Activated T-cell treated with anti-CD3 and anti-CD28 coated beads for 48 hours (primary cell): ENCODE measurements at places on chromosomes 4 and X.

DNA sequence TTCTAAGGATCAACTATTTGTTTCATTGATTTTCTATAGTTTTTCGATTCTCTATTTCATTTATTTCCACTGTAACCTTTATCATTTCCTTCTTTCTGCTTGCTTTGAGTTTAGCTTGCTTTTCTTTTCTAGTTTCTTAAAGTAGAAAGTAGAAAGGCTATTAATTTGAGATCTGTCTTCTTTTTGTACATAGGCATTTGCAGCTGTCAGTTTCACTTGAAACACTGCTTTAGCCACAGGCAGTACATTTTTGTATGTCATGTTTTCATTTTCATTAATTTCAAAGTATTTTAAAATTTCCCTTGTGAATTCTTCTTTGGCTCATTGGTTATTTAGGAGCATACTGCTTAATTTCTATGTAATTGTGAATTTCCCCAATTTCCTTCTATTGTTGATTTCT lies 152.2 kb downstream of the SH3KBP1 start:
- DNase-seq = no peak

DNA sequence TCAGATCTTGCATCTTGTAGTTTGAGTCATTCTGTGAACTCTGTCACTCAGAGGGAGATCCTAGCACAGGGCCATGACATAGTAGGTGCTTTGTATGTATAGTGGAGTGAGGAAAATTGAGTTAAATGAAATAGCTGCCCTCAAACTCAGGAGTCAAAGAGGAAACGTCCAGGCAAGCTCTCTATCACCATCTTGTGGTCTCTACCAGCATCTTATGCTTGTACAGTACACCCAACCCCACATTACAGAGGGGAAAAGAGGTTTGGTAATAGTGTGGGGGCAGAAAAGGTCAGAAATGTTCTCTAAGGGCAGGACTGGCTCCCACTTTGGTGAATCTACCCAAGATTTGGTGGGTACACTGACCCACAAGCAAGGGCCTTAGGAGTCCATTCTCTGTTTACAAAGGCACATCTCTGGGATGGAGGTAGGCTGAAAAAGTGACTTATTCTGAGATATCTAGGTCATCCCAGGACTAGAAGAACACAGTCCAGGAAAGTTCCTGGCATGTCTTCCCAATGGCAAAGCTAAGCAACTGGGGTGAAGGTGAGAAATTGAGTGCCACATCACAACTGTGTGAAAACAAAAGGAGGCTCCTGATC lies 131.8 kb downstream of the OR13H1 start:
- no peak for DNase-seq

DNA sequence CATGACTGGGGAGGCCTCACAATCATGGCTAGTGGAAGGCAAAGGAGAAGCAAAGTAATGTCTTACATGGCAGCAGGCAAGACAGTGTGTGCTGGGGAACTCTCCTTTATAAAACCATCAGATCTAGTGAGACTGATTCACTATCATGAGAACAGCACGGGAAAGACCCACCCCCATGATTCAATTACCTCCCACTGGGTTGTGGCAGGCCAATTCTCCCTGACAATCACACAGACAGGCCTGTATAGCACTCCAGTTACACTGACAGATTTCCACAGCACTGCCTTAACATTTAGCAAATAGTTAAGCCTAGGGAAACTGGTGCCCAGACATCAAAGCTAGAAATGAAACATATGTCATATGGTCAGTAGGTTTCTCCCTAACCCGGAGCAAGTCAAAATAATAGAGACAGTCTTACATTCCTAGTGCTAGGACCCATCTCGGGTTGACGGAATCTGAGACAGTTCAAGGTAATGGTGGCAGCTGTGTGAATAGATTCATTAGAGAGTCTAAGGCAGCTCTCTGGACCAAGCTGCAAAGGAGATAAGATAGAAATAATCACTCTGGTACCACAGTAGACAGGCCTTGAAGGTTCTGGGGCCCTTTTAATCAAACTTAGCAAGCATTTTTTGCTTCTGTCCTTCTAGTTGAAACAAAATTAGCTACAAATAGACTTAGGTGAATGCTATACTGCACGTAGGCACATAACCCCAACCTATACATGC lies 9.4 kb upstream of the HERC5 start:
- no peak for DNase-seq

DNA sequence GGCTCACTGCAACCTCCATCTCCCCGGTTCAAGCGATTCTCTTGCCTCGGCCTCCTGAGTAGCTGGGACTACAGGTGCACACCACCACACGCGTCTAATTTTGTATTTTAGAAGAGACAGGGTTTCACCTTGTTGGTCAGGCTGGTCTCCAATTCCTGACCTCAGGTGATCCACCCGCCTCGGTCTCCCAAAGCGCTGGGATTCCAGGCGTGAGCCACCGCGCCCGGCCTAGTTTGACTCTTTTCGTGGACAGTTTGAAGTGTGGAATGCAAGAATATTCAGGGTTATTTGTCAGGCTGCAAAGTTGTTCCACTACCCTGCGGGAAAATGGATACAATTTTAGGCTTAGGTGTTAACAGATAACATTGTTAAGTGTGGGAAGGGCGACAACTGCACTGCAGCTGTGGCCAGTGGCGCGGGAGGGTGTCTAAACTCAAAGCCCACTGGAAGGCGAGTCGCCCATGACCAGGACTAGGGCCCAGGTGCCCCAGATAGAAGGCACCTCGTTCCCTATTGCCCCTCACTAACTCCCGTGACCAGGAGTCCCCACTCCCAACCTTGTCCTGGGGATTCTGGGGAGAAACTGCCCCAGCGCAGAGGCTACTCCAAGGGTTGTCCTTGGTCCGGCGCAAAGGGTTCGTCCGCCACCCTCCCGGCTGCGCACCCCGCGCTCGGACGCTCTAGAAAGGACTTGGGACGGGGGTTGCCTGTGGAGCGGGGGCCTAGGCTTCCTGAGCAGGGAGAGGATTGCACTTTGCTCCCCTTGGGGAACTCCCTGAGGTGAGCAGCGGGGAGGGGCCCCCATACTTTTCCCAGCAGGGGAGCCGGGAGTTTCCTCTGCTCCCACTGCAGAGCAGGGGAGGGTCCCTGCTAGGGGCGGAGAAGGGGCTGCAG lies 1.1 kb upstream of the CD99 start:
- DNase-seq = no peak

GRCh38 chr4:150074064-150074463 lies 4.2 kb upstream of the DCLK2 start:
- no peak for DNase-seq

- no peak for DNase-seq
These were observed 41.6 kb downstream of the USP46 start for GRCh38 chr4:52617336-52618020.

DNA sequence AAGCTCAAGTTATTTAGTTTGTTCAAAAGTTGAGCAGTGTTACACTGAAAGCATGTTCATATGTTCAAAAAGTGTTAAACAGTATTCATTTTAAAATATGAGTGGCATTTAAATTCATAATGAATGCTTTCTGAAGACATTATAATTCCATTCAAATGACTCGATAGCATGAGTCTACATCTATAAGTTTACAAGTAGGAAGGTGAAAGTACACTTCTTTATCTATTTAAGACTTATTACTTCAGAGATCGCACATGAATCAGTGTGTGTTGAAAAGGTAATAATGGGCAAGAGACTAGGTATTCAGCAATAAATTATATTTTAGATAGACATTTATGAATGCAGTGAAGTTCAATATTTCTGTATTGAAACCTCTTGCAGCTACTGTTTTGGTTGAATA lies 456.1 kb downstream of the GRXCR1 start:
- DNase-seq = no peak

DNA sequence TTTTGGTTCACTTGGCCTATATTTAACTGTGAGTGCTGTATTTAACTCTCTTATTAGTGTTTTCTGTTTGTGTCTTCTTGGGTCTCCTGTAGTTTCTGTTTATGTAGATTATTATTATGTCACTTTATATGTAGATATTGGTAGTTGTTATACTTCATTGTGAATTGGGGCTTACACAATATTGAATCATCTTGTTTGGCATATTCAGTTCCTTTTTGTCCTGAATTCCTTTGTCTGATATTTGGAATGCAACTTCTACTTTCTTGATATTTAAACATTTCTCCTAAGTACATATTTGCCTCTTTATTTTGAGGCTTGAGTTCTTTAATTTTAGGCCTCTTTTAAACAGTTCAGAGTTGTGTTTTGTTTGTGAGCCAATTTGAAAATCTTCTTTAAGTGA lies 544.8 kb upstream of the ADGRL3 start:
- DNase-seq = no peak

DNA sequence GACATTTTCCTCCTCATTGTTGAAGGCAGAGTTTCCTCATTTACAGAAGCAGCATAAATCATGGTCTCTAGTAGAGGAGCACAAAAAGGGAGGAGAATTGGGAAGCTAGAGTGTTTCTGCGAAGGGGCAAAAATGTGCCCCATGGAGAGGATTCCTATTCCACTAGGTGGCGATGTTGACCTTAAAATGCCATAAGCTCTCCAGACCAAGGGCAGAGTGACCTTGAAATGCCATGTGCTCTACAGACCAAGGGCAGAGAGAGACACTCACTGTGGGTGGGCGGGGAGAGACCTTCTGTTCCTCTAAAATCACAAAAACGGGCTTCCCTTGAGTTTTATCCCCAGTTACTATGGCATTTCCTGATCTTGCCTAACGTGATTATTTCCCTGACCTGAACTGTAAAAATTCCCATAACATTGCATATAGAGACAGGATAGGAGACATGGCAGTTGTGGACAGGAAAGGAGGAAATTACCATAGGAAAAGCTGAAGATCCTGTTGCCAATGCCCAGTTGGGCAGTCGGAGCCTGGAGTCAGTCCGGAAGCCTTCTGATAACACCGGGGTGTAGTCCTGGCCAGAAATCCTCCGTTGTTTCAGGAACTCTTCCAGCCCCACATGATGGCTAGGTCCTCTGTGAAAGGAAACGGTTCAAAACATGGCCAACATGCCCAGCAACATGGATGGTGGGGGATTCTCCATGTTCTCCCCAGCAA lies 567.7 kb downstream of the MAGEB5 start:
- DNase-seq = no peak

DNA sequence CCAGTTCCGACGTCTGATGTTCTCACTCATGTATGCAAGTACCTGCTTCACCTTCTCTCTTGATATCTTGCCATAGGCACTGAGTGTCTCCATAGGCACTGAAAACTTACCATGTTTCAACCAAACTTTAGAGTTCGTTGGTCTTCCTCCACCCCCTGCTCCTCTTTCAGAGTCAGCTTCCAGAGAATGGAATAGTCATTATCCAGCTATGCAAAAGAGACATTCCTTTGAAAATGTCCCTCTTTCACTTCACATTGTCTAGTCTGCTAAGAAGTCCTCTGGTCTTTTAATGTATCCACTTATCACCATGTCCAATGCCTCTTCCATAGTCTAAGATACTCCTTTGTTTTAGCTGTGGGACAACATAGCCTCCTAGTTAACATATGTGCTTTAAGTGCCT lies 566.0 kb upstream of the TENM3 start:
- DNase-seq = no peak

DNA sequence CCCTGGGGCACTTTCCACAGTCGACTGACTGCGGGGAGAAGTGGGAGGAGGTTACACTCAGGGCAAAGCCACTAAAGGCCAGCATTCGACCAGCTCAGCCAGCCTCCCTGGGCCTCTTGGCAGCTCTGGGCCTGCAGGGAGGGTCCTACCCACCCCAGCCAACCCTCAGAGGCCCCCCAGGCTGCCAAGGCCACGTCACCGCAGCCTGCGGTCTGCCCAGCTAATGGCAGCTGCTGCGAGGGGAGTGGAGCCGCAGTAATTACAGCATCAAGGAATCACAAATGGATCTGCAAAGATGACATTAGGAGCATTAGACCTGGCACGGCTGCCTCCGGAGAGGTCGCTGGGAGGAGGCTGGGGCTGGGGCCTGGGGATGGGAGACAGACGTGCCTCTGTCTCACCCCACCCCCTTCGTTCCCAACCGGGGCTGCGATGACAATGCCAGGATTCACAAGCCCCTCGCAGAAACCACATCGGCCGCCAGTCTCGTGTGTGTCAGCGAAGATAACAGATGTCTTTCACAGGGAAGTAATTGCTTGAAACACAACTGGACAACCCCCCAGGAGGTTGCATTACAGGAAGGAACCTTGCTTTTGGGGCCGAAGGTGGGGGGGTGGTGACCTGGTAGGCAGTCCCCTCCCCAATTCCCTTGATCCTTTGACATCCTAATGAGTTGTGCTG lies 367.6 kb downstream of the BCOR start:
- DNase-seq = no peak

DNA sequence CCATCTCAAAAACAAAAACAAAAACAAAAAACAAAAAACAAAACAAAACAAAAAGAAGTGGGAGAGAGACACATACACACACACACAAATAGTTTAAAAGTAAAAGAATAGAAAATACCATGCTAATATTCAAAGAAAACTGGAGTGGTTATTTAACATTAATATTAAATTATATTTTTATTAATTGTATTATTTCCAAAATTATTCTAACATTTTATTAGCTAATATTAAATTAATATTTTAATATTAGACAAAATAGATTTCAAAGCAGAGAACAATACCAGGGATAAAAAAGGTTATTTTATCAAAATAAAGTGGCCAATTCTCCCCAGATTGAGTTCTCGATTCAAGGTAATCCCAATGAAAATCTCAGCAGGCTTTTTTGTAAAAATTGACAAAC lies 90.9 kb downstream of the NAT8L start:
- no peak for DNase-seq

- DNase-seq = no peak
These were observed 109.5 kb upstream of the MYOZ2 start for GRCh38 chr4:119025916-119026661.

DNA sequence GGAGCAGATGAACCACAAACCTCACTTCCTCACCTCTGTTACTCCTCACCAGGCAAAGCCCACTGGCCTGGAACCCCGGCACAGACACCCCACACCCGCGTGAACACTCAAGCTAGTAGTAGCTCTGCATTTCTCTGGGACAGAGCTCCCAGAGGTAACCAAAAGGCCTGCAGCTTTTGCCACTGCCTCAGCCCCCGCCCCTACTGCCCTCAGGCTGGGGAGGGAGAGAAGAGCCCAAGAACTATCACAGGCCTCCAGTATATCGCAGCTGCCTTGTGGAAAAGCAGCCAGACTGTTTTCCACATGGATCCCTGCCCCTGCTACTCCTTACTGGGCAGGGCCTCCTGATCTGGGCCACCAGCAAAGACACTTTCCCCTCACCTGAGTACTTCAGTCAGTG lies 728.7 kb upstream of the ACTRT1 start:
- DNase-seq = no peak

DNA sequence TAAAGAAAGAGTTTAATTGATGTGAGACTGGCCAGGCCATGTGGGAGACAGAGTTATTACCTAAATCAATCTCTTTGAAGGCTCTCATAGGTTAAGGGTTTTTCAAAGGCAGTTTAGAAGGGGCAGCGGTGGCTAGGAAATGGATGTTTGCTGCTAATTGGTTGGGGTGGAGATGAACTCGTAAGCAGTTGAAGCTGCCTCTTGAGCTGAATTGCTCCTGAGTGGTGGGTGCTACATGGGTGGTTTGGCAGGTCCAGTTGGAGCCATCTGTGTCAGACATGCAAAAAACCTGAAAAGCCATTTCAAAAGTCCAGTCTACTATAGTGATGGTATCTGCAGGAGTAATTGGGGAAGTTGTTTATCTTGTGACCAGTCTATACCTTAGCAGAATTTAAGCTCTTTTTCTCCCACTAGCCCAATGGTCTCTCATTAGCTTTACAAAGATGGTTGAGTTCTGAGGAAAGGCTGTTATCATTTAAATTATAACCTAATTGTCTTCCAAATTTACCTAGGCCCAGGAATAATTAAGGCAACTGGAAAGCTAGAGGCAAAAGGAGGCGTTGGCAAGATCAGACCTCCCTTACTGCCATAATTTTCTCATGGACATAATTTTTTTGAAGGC lies 762.4 kb upstream of the FRG1 start:
- DNase-seq = no peak
